DMS153 (cell line): ENCODE measurements at places on chromosomes 16 and 17.

DNA sequence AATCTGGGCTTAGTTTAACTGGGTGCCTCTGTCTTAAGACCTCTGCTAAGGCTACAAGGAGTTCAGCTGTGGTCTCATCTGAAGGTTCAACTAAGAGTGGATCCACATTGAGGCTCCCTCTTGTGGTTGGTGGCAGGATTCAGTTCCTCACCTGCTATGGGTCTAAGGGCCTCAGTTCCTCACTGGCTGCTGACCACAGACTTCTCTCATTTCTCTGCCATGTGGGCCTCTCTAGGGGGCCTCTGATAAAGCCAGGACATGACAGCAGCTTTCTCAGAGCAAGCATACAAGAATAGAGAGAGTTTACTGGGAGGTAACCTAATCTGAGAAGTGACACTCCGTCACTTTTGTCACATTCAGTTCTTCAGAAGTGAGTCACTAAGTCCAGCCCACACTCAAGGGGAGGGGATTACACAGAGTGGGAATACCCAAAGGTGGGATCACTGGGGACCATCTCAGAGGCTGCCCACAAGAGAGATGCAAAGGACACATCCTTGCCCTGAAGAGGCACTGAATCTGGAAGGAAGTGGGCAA is 19.2 kb upstream of the ABAT start:
- DNase-seq: no peak

GRCh38 chr16:3457434-3458252 is 14.2 kb downstream of the NAA60 start:
- DNase-seq: peak; percentile 79

- DNase-seq: no peak
Measured at GRCh38 chr17:47287068-47287467, 33.4 kb downstream of the ITGB3 start.

GRCh38 chr17:78378225-78379130 is at the start of gene PGS1:
Gene PGS1, plus strand, starts transcription at chr17:78378649. Its CDS starts 17 bp downstream, at chr17:78378666.
- DNase-seq: peak; percentile 32

DNA sequence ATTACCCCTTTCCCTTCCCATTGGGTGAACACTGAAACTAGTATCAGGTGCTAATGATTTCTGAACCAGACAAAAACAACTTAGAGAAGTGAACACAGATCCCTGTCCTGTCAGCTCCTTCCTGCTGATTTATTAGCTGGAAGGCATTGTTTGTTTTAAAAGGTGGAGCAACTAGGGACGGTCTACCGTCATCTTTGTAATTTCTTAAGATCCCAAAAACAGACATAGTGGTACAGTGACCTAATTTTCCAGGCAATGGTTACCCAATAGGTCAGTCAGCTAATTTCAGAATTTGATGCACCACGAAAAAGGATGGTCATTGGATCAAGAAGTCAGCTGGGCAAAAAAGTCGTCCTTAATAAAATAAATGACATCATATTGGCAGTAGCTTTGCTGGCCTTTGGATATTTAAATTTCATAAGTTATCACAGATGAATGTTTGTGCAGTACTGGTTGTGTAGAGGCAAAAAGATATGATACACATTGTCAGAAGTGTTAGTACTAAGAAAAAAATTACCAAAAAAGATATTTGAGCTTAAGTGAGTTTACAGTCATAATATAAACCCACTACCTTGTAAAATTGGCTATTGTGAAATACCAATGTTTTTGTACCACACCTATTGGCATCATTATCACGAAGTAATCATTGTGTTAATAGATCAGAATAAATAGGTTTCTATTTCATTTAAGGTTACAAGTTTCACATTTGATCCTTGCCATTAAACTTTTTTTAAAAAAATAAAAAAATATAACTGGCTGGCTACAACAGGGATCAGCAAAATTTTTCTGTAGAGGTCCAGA is 27.2 kb upstream of the KCNJ16 start:
- no peak for DNase-seq

DNA sequence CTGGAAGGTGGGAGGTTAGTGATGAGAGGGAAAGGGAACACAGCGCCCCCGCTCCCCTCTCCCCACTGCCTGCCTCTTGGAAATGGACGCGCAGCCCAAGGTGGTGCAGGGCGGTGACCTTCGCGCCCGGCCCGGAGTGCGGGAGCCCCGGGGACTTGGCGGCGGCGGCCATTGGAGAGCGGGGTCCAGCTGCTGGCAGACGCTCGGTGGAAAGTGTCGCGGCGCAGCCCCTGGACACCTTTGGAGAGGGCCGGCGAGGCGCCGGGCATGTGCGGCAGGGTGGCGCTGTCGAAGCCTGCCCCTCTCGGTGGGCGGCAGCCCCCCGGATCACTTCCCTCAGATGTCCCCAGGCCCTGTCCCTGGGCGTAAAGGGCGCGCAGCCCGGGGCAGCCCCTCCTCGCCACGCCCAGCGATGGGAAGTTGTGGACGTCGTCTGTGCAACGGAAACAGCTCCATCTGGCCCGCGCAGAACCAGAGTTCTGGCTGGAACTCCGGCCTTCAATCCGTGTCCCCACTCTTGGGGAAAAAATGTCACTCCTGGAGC is 16.7 kb downstream of the SALL1 start:
- DNase-seq: no peak

GRCh38 chr16:2910441-2910969 is 1.2 kb upstream of the FLYWCH1 start:
- DNase-seq: no peak

DNA sequence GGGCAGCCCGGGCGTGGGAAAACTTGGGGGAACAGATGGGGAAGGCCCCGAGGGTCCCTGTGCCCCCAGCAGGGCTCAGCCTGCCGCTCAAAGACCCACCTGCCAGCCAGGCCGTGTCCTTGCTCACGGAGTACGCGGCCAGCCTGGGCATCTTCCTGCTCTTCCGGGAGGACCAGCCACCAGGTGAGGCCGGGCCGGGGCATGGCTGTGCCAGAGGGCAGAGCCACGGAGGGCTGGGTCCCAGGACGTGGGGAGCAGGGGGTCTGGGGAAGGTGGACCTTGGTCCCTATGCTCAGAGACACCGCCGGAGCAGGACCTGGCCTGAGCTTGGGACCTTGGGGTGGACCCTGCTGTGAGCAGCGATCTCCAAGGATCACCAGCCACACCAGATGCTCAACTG is 509 bp downstream of the ADAD2 start:
- DNase-seq: no peak

DNA sequence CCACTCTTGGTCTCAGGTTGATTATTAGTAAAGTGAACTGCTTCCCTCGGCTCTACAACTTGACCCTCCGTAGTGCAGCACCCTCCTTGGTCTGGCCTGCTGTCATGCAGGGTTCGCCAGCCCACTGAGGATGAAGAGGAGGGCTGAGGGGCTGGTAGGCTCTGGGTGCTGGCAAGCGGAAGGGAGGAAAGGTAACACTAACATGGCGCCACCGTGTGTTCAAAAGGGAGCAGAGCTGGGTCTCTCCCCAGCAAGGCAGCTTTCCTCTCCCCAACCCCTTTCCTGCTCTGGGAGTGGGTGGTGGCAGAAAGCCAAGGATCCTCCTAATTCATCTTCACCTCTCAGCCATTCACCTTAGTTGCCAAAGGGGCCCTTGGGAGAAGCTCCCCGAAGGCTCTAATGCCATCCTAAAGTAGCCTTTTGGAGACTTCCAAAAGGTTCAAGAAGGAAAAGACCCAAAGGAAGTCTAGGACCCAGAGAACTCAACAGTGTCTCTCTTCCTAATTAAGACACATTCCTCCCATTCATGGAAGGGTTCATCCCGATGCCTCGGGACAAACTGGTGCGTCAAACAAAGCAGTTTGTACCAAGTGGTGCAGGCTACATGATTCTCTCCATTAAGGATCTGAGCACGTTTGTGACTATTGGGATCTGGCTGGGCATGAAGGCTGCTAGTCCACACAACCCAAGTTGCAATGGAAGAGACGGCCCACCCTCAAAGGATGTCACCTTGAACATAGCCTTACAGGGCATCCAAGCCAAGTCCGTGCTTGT is 90.8 kb upstream of the TOB1 start:
- peak; percentile 20 for DNase-seq

- DNase-seq: no peak
Measured at GRCh38 chr17:58527306-58527705, 12.9 kb upstream of the MTMR4 start.

- peak; percentile 64 for DNase-seq
Measured at GRCh38 chr16:58022601-58023371, 2.8 kb upstream of the MMP15 start.

DNA sequence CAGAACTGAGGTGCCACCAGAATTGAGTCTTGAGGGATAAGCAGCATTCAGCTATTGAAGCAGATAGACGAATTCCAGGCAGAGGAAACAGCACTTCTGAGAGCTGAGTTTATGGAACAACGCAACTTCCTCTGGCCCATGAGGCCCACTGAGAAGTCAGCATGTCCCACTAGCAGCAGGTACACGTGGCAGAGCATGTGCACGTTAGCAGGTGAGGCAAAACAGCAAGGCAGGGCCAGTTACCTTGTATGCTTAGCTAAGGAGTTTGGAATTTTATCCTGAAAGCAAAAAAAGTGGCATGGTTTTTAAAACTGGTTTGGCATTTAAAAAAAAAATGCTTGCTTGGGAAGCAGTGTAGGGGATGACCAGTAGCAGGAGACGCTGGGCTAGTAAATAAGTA is 305.6 kb downstream of the CPPED1 start:
- DNase-seq: no peak
